Dermis blood vessel endothelial cell (primary cell): ENCODE measurements at places on chromosomes 5 and 9. TPM values are rescaled to one million over a fixed set of nuclear protein-coding genes. Genes with fewer than 3 reads are reported as not detected.

- no peak for DNase-seq
These were observed 226.4 kb downstream of the TRIM32 start for GRCh38 chr9:116913536-116913935.

Gene USP20
- total RNA-seq: 8.7 and 11.2 TPM in 2 replicates

DNA sequence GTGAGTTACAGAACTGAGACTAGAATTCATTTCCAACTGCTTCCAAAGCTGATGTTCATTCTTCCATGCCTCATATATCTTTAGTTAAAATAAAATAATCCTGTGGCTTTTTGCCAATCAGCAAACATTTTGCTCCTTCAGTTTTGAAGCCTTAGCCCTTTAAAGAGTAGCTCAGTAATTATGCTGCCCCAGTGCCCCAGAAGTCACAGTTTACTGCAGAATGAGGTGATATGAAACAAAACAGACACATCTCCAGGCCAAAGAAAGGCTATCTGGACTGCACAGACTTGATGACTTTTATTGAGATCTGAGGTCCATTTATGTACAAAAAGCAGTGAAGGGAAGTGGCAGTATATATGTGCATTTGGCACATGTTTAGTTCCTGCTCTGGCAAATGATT, 285.8 kb upstream of the ZNF462 start:
- no peak for DNase-seq

- DNase-seq: no peak
These were observed 4.2 kb upstream of the SOWAHA start for GRCh38 chr5:132808866-132809265.

Gene EGFLAM
- 0.09 and 0.85 TPM in 2 replicates for total RNA-seq

DNA sequence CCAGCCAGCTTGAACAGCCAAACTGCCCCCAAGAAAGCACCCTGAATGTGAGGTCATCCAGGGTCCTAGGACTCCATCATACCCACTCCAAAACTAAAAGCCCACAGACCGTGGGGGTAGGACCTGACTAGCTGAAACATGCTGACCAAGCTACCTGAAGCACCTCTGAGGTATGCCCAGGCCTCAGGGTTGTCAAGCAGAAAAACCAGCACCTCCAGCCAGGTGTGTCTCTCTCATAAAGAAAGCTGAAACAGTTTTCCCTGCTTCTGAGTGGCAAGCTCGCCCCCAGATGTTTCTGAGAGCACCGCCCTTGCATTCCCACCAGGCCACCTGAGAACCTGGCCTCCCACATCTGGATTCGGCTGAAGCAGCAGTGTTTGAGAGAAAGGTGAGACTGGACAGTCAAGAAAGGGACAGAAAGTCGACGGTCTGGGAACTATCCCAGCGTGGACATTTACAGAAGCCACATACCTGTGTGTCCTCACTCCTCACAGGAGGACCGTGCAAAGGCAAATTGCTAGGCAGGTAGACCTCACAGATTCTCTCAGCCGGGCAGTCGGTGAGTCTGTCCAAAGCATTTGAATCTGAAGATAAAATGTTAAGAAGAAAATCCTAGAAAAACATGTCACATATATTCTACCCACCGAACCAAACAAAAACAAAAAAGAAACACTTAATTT, 155.6 kb upstream of the RASEF start:
- no peak for DNase-seq

GRCh38 chr5:178577376-178577839, 12.8 kb downstream of the COL23A1 start:
- no peak for DNase-seq

DNA sequence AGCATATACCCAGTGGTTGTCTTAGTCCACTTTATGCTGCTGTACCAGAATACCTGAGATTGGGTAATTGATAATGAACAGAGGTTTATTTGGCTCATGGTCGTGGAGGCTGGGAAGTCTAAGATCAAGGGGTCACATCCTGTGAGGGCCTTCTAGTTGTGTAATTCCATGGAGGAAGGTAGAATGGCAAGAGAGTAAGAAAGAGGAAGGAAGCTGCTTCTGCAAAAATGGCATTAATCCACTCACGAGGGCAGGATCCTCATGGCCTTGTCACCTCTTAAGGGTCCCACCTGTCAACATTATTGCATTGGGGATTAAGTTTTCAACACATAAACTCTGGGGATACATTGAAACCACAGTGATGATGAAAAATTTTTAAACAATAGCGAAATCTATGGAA, 17.0 kb downstream of the BTNL8 start:
- no peak for DNase-seq

Gene WDR38
- not detected in 2 replicates for total RNA-seq

- peak; percentile 51 for DNase-seq
These were observed 612.9 kb downstream of the BNC2 start for GRCh38 chr9:16257604-16258003.

DNA sequence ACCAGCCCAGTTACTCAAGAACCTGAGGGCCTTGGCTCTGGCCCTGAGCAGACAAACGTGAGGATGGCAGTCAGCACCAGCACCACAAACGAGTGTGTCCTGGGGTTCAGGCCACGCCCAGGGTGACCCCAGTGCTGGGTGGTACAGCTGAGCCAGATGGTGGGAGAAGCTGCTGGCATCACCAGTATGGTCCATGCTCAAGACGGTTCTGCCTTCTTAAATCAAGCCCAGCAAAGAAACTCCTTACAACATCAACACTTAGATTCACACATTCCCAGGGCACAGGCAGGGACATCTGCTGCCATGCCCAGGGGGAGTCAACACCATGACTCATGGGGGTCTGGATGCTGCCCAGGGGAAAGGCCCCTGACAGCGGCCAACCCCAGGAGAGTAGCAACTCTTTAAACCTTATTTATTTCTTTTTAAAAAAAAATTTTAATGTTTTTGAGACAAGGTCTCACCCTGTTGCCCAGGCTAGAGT, 31.3 kb downstream of the IPPK start:
- DNase-seq: no peak

GRCh38 chr9:133375116-133375723, 640 bp downstream of the SURF4 start:
- DNase-seq: peak; percentile 55

GRCh38 chr9:123691765-123692303, 238.1 kb downstream of the DENND1A start:
- no peak for DNase-seq

Gene ZER1
- total RNA-seq: 14.1 and 31.0 TPM in 2 replicates

DNA sequence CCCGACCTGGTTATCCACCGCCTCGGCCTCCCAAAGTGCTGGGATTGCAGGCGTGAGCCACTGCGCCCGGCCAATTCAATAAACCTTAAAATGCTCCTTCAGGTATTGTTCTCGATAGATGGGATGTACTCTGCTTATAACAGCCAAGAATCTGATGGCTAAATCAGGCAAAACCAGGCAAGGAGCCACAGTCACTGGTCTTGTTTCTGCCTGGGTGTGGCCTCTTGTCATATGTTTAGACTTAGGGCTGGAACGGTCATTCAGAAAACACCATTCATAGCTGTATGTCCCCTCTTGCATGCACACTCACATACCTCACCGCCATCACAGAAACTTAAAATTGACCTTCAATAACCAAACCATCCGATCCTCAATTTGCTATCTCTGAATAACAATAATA, 7.7 kb downstream of the FAM219A start:
- DNase-seq: no peak

Gene ADAMTS16
- not detected in 2 replicates for total RNA-seq

Gene GRAMD2B
- total RNA-seq: 7.3 and 13.9 TPM in 2 replicates

DNA sequence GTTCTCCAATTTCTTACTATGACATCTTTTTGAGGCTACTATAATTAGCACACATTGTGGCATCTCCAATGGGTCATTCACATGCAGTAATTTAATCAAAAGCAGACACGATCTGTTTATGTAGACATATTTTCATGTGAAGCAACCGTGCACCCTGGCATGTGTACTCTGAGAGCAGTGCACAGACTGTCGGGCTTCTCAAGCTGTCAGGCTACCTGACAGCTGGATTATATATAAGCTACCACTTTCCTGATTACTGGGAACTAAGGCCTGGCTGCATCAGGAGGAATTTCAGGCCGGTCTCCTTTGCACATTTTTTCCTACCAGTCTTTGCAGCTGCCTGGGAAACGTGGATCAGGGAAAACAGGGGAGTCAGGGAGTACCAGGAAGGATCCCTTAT, 197.5 kb downstream of the MAPKAP1 start:
- DNase-seq: no peak

Gene OR1J2
- not detected in 2 replicates for total RNA-seq

DNA sequence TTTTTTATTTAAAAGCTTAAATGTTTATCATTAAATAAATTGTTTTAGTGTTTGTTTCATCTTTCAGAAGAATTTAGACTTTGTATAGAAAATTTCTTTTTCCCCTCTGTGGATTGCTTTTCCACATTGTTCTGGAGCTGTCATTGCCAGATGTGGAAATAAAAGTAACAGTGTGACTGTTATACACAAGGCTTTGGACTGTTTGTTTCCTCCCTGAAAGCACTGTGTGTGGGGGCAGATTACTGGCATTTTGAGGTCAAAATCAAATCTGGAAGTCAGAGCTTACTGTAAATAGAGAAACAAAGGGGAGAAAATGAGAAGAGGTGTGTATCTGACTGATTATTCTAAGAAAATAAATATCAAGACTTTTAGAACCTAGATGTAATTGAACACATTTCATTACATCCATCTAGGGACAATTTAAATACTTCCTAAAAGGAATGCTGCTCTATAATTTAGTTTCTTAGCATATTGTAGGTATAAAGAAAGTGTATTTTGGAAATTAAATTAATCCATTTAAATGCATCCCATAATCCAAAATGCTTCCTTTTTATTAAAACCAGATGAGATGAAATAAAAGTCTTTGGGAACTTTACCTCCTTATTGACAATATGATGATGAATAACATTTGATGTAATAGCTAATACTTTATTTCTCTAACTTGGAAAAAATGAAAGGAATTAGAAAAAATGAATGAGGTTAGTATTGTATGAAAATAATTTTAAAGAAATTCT, 51.9 kb downstream of the ERCC6L2 start:
- DNase-seq: no peak

GRCh38 chr5:60843936-60844905, at the start of gene ELOVL7:
TSS of gene ELOVL7 (minus strand) at chr5:60844269. CDS start at chr5:60787397, 56,872 bp downstream.
- peak; percentile 59 for DNase-seq

GRCh38 chr5:153559926-153560325, 69.5 kb downstream of the GRIA1 start:
- peak; percentile 47 for DNase-seq

Gene AOPEP
- total RNA-seq: 77.1 and 78.8 TPM in 2 replicates

GRCh38 chr9:109903515-109904138, 123.6 kb downstream of the PALM2AKAP2 start:
- peak; percentile 90 for DNase-seq

- peak; percentile 89 for DNase-seq
These were observed 54.1 kb downstream of the FER start for GRCh38 chr5:108801776-108802175.

GRCh38 chr5:115930630-115931337, 31.5 kb upstream of the LVRN start:
- no peak for DNase-seq

Gene BAAT
- total RNA-seq: not detected in 2 replicates

Gene PCDHB3
- total RNA-seq: 0.51 TPM in 2 replicates

GRCh38 chr5:157100140-157100679, 8.6 kb downstream of the HAVCR2 start:
- no peak for DNase-seq

GRCh38 chr5:169139480-169140050, 161.4 kb downstream of the SLIT3 start:
- no peak for DNase-seq

GRCh38 chr9:16328349-16328748, 542.1 kb downstream of the BNC2 start:
- no peak for DNase-seq

- peak; percentile 28 for DNase-seq
These were observed 148.5 kb downstream of the BNC2 start for GRCh38 chr9:16721972-16722371.

Gene ADCY2
- not detected in 2 replicates for total RNA-seq

GRCh38 chr9:120886490-120886967, 9.5 kb upstream of the PHF19 start:
- DNase-seq: no peak

GRCh38 chr5:147534172-147534951, 24.5 kb upstream of the DPYSL3 start:
- no peak for DNase-seq

DNA sequence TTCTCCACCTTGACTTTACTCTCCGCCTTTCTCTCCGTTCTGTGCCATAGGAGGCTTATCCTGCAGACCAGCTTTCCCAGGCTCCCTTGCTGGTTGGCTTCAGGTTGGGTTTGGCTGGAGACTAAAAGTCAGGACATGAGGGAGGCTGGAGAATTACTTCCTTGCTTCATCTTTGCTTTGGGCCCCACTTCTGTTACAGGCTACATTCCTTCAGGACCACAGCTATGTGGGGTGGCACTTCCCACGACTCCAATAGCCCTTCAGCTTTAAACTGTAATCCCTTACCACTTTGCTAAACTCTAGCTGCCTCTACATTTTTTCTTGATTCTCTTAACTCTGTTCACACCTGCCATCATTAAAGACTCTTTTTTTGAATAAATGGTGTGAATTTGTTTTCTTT, 186.7 kb upstream of the NR4A3 start:
- no peak for DNase-seq

GRCh38 chr9:90579181-90579580, 63.4 kb downstream of the DIRAS2 start:
- DNase-seq: no peak

Gene LHX6
- 18.1 and 27.4 TPM in 2 replicates for total RNA-seq

DNA sequence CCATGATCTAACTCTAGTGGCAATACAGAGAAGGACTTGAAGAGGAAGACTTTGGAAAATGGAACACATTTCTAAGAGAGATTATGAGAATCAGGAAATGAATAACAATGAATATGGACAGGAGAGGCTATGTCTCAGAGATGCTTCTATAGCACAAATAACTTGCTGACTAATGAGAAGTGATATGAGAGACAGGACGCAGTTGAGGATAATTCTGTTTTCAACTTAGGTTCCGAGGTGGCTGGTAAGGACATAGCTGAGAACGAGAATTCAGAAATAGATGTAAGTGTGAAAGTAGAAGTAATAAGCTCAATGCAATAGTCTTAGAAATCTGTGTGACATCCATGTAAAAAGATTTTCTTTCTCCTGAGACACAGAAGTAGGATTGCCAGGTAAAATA, 358.1 kb upstream of the GRAMD2B start:
- DNase-seq: no peak

Gene DNAH5
- total RNA-seq: 0.17 and 0.33 TPM in 2 replicates

- peak; percentile 72 for DNase-seq
These were observed 138.6 kb downstream of the PALM2AKAP2 start for GRCh38 chr9:109918339-109919163.

Gene SLC25A2
- 0.09 and 0.34 TPM in 2 replicates for total RNA-seq

Gene ZDHHC11B
- 0.17 TPM in 1 of 2 replicates, not detected in the other for total RNA-seq

GRCh38 chr9:133861086-133861485, 122.9 kb upstream of the SARDH start:
- no peak for DNase-seq

GRCh38 chr5:177527595-177527994, 10.8 kb upstream of the DDX41 start:
- DNase-seq: no peak

GRCh38 chr9:37626708-37627292, 24.0 kb upstream of the FRMPD1 start:
- DNase-seq: no peak

Gene KIF24
- 1.0 and 5.6 TPM in 2 replicates for total RNA-seq

GRCh38 chr5:68285851-68286611, 70.5 kb downstream of the PIK3R1 start:
- peak; percentile 76 for DNase-seq

GRCh38 chr5:19988457-19988856, 457 bp upstream of the CDH18 start:
- no peak for DNase-seq
